ENCODE measurements at places on chromosomes 7 and 10.
A peak's percentile ranks its signal among the peaks of the same experiment; 100 is the strongest.

GRCh38 chr7:39621261-39621660 is 2.1 kb upstream of the RALA start:
- no peak overlapping the region for H3K27ac ChIP-seq
- H3K27me3 ChIP-seq: no peaks in the 10 kb centered on the region
- H3K4me3 ChIP-seq: no peak overlapping the region
- no peaks in the 10 kb centered on the region for H3K36me3 ChIP-seq
- peaks cover 15% of the 10 kb centered on the region for H3K4me1 ChIP-seq

DNA sequence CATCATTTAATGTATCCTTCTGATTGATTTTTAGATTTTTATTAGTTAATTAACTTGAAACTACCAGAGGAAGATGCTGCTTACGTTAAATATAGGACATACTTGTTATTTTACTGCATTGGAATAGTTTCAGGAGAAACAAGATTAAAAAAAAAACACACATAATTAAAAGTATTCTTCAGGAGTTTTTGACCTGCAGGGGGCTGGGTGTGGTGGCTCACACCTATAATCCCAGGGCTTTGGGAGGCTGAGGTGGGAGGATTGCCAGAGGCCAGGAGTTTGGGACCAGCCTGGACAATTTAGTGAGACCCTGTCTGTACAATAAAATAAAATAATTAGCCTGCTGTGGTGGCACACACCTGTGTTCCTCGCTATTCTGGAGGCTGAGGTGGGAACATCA is 10.7 kb downstream of the CBLL1 start:
- no peak overlapping the region for H3K4me3 ChIP-seq
- H3K36me3 ChIP-seq: no peaks in the 10 kb centered on the region
- H3K4me1 ChIP-seq: no peaks in the 10 kb centered on the region
- no peak overlapping the region for H3K27ac ChIP-seq
- no peak for DNase-seq
- no peaks in the 10 kb centered on the region for H3K27me3 ChIP-seq

- no peak for DNase-seq
- no peak overlapping the region for H3K4me3 ChIP-seq
- peaks cover 5% of the 10 kb centered on the region for H3K4me1 ChIP-seq
- no peak overlapping the region for H3K27ac ChIP-seq
- no peaks in the 10 kb centered on the region for H3K27me3 ChIP-seq
Observed at GRCh38 chr7:151094675-151095074, 8.4 kb downstream of the AGAP3 start.

- no peaks in the 10 kb centered on the region for H3K36me3 ChIP-seq
- H3K4me3 ChIP-seq: no peak overlapping the region
- no peak overlapping the region for H3K27ac ChIP-seq
- H3K27me3 ChIP-seq: no peaks in the 10 kb centered on the region
Observed at GRCh38 chr7:75691793-75692543, 46.8 kb downstream of the HIP1 start.

DNA sequence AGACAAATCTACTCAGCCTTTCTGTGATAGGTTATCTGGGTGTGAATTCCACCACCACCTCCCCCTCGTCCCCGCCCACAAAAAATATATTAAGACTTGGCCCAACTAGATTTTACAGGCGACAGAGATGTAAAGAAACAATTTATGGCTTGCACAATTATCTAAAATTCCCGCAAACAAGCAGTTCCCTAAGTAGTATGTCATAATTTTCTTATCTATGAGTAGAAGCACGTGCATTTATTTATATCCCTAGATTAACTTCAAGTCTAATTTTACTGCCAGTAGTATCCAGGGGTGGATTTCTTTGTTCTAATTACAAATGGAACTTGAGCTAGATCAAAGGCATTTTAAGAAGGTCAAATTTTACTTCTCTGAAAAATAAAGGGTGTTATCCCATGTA is 1.7 kb downstream of the TSPAN12 start:
- no peaks in the 10 kb centered on the region for H3K27me3 ChIP-seq
- H3K4me1 ChIP-seq: no peaks in the 10 kb centered on the region
- H3K27ac ChIP-seq: no peak overlapping the region
- H3K36me3 ChIP-seq: no peaks in the 10 kb centered on the region
- DNase-seq: no peak
- peak overlapping the region; percentile 72 for H3K4me3 ChIP-seq

- peak overlapping the region; percentile 29 for H3K27ac ChIP-seq
- no peaks in the 10 kb centered on the region for H3K36me3 ChIP-seq
- H3K27me3 ChIP-seq: no peaks in the 10 kb centered on the region
- H3K4me1 ChIP-seq: peaks cover 28% of the 10 kb centered on the region
- H3K4me3 ChIP-seq: no peak overlapping the region
Observed at GRCh38 chr10:95445223-95445836, 115.8 kb downstream of the SORBS1 start.

GRCh38 chr10:121450247-121450646 is 148.0 kb downstream of the FGFR2 start:
- H3K4me3 ChIP-seq: no peak overlapping the region
- no peaks in the 10 kb centered on the region for H3K27me3 ChIP-seq
- no peak for DNase-seq
- no peaks in the 10 kb centered on the region for H3K36me3 ChIP-seq
- no peaks in the 10 kb centered on the region for H3K4me1 ChIP-seq

DNA sequence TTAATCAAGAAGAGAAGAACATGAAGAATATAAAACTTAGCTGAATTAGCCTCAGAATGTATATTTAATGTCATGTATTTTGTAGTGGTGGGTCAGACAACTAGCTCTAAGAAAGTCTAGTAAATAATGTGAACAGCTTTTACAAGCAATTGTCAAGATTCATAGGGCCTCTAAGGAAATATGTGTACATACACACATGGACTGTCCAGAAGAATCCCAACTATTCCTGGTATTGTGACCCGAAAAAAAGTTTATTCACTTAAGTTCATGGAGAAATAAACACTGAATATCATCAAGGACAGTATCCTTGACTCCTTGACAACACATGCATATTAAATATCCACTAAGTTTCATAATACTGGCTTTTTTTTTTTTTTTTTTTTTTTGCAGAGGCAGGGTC is 11.4 kb upstream of the TWIST1 start:
- no peak overlapping the region for H3K4me3 ChIP-seq
- no peaks in the 10 kb centered on the region for H3K36me3 ChIP-seq
- no peak overlapping the region for H3K27ac ChIP-seq
- no peak for DNase-seq
- H3K27me3 ChIP-seq: no peaks in the 10 kb centered on the region

GRCh38 chr10:77820349-77820748 is 106.2 kb downstream of the DLG5 start:
- H3K4me1 ChIP-seq: no peaks in the 10 kb centered on the region
- H3K4me3 ChIP-seq: no peak overlapping the region
- DNase-seq: no peak
- H3K27ac ChIP-seq: no peak overlapping the region

DNA sequence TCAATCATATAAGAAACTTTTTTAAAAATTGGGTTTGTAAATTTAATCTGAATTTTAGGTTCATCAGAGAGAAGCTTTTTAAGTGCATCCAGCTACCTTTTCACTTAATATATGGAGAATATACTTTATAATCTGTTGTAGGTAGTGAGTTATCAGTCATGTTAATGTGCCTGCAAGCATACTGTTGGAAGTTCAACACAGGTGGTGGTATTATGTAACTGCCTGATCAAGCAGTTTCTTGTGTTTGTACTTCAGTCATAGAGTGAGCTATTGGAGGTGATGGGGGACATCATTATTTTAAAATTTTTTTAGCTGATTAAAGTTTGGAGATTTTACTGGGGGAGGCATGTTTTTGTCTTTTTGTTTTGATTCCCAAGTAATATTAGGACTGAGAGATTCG is 2.5 kb downstream of the TNKS2 start:
- H3K4me1 ChIP-seq: peaks cover 18% of the 10 kb centered on the region
- H3K4me3 ChIP-seq: no peak overlapping the region
- DNase-seq: no peak
- no peaks in the 10 kb centered on the region for H3K36me3 ChIP-seq
- no peaks in the 10 kb centered on the region for H3K27me3 ChIP-seq
- no peak overlapping the region for H3K27ac ChIP-seq

DNA sequence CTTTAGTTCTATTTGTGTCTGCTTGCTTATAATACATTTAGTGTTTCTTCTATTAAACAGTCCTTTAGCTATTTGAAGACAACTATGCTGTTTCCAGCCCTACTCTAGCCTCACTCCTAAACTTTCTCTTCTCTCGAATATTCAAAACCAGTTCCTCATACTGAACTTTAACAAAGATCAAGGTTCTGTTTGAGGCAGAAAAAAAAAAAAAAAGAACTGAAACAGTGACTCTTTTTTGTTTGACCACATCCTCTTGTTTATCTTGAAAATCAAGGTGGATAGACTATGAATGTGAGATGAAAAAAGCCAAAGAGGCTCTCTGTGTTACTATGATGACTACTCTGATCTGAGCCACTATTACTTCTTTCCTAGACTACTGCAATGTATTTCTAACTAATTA is 154.3 kb downstream of the ZNF365 start:
- H3K4me3 ChIP-seq: no peak overlapping the region
- H3K4me1 ChIP-seq: peaks cover 5% of the 10 kb centered on the region
- no peak for DNase-seq
- H3K27ac ChIP-seq: no peak overlapping the region

Data from testis (tissue), 5 donors.